ENCODE measurements at places on chromosomes 1 and 21.

- DNase-seq: no peak
These were observed 117.8 kb downstream of the SLC35F3 start for GRCh38 chr1:234022302-234022701.

GRCh38 chr1:100347009-100347966 lies 5.0 kb upstream of the CDC14A start:
- DNase-seq: no peak

DNA sequence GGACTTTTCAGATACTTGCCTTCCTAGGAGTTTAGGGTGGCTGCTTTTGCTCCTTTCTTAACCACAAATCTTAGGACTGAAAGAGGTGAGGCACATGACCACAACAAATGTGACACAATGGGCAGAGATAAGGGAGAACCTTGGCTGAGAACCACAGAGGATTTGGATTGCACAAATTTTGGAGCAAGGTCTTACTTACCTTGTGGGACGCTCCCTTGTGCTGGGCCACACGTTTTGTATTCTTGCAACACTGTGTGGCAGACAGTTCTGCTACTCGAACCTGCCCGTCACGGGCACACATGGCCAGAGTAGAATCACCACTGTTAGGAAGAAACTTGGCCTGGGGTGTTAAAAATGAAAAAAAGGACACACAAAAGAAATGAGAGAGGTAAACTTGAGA lies 23.9 kb downstream of the DCAF8 start:
- DNase-seq: no peak

GRCh38 chr1:117339866-117340700 lies 27.2 kb upstream of the MAN1A2 start:
- DNase-seq: peak; percentile 40

- DNase-seq: no peak
These were observed 112.1 kb downstream of the CENPF start for GRCh38 chr1:214715126-214715525.

DNA sequence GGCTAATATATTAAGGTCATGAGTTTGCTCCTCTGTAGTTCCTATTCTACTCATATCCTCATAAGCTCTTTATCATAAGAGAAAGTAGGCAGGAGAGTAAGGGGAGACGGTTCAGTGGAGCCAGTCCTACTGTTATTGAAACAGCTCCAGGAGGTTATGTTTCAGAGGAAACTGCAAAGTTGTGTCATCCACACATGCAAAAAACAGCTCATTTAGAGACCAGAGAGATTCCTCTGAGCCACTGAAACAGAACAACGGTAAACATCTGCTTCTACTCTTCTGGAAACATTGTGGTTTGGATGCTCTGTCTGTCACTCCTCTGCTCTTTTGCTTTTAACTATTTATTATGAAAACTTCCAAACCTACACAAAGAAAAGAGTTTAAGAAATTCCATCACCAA lies 66.3 kb upstream of the PPP2R5A start:
- DNase-seq: peak; percentile 37

GRCh38 chr1:209877087-209877764 lies 49.5 kb downstream of the UTP25 start:
- no peak for DNase-seq

DNA sequence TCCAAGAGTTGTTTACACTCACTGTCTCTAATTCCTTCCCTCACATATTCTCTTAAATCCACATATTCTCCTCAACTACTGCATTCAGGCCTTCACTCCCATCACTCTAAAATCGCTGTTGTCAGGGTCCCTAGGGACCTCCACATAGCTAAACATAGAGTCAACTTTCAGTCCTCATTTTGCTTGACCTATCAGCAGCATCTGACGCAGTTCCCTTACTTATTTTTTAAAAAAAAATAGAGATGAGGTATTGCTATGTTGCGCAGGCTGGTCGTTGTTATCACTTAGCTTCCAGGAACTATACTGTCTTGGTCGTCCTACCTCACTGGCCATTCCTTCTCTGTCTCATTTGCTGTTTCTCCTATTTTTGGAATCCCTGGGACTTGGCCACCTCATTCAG lies 11.7 kb upstream of the PLEKHO1 start:
- DNase-seq: no peak

DNA sequence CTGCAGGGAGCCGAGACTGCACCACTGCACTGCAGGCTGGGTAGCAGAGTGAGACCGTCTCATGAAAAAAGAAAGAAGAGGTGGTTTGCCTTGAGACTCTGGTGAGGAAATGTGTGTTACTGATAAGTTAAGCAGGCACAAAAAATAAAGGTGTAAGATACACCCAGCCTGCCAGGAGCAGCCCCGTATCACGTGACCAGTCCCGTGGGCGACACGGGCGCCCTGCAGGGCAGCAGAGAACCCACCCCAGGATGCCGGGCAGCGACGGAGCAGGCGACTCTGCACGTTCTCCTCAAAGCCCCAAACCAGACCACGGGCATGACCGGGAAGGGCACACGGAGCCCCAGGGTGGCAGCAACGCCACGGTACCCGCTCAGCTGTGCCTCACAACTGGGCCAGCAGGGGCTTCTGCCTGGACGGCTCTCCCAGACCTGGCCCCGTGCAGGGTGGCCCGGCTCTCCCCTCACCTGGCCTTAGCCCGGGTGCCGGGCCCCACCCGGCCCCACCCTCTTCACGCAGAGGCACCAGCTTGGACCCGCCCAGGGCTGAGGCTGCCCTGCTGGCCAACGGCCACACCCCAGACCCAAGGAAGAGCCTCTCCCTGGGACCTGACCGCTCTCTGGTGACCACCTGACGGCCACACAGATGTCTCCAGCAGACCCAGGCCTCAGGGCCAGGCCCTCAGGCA lies 8.1 kb upstream of the TNFRSF4 start:
- DNase-seq: no peak

GRCh38 chr1:103783944-103784377 lies 34.3 kb downstream of the AMY1C start:
- DNase-seq: no peak

- no peak for DNase-seq
These were observed 91.9 kb downstream of the CSMD2 start for GRCh38 chr1:34073028-34073695.

DNA sequence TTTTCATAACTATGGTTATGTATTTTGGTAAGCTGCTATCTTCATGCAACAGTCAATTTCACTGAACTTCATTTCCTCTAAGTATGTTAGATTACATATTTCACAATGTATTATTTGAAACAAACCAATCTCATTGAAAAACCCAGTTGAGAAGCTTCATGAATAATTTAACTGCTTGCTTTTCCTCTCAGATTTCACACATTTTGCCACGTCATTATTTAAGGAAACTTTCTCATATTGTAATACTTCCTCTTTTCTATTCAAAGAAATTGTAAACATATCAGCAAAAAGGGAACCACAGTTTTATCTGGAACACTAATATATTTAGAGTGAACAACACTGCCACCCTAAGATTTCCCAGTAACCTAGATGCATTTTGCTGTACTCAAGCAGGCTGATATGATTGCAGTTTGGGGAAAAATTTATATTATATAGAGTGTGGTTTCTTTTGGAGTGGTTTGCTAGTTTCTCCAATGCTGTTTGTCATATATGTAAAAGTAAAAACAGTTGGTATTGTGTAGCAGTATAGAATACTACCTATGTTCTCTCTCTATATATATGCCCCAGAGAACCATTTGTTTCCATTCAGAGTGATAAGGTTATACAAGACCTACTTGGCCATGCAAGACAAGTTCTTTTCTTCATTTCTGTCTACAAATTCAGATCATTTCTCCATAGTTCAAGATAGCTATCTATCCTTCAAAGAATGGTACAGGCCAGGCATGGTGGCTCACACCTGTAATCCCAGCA lies 28.4 kb upstream of the AHCTF1 start:
- DNase-seq: no peak

DNA sequence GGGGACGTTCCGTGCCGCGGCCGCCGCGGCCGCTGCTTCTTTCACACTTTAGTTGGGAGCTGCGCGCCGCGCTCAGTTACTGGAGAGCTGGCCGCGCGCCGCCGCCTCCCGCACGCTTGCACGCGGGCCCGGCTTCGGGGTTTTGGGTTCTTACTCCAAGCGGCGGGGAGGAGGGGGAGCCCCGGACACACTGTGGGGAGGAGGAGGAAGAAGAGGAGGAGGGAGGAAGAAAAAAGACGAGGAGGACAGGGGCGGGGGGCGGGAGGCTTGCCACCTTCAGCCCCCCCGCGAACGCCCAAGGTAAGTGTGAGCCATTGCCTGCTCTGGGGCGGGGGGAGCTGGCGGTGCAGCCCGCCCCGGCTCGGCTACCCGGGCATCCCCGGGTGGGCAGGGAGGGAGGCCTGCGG lies 243 bp downstream of the C1orf21 start:
- DNase-seq: no peak

DNA sequence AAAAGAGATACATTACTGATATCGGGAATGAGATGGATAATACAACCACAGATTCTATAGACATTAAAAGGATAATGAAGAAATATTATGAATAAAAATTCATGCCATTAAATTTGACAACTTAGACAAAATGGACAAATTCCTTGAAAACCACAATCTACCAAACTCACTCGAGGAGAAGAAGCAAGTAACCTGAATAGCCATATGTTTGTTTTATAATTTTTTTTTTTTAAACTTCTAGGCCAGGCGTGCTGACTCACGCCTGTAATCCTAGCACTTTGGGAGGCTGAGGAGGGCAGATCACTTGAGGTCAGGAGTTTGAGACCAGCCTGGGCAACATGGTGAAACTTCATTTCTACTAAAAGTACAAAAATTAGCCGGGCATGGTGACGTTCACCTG lies 327.9 kb downstream of the VAV3 start:
- no peak for DNase-seq

GRCh38 chr1:11379851-11380250 lies 99.1 kb upstream of the DISP3 start:
- DNase-seq: no peak

- DNase-seq: no peak
These were observed 95.3 kb upstream of the SLC25A33 start for GRCh38 chr1:9443913-9444445.

- peak; percentile 60 for DNase-seq
These were observed 4.7 kb downstream of the DNALI1 start for GRCh38 chr1:37561133-37562132.

DNA sequence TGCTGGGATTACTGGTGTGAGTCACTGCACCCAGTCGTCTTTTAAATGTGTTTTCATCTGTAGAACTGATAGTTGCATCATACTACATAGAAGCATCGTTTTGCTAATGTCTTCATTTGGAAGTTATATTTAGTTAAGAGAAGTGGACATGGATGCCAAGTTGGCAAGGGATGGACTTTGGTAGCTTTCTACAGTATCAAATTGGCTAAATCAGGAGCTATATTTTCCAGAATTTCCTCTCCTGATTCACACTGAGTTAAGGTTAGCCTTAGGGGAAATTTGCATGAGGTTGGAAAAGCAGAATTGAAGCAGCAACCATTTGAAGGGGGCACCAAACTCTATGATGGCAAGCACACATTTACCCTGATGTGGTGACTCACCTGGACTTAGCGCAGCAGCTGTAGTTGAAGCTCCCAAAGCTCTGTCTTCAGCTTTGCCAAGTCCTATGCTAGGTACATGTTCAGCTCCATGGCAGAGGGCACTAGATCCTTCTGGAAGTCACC lies 43.9 kb downstream of the DUSP10 start:
- no peak for DNase-seq

- no peak for DNase-seq
These were observed 16.9 kb upstream of the PADI2 start for GRCh38 chr1:17136145-17136544.

DNA sequence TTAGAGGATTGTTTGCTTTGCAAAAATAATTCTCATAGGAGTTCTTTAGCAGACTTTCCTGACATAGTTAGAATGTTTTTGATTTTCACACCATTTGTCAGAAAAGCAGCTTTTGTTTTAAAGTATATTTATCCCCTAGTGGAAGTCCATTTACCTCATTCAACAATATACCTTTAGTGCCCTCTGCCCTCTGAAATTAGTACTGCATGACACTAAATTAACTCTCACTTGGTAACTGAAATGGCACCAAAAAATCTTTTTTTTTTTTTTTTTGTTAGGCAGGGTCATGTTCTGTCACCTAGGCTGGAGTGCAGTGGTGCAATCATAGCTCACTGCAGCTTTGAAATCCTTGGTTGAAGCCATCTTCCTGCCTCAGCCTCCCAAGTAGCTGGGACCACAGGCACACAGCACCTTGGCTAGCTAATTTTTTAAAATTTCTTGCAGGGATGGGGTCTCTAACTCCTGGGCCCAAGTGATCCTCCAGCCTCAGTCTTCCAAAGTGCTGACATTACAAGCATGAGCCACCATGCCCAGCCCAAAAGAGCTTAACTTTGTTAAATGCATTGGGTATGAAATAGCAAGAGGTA lies 13.6 kb downstream of the LRRC42 start:
- peak; percentile 53 for DNase-seq

DNA sequence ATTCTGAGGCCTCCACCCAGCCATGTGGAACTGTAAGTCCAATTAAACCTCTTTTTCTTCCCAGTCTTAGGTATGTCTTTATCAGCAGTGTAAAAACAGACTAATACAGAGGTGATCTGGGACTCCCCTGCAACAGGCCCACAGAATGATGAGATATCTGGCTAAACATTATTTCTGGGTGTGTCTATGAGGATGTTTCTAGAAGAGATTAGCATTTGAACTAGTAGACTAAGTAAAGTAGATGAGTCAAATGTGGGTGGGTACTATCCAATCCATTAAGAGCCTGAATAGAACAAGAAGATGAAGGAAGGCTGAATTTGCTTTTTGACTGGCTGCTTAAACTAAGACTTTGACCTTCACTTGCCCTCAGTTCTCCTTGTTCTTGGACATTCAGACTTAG lies 396.5 kb upstream of the LRRC7 start:
- no peak for DNase-seq

- no peak for DNase-seq
These were observed 272.1 kb downstream of the FAM72C start for GRCh38 chr1:143699731-143700130.

DNA sequence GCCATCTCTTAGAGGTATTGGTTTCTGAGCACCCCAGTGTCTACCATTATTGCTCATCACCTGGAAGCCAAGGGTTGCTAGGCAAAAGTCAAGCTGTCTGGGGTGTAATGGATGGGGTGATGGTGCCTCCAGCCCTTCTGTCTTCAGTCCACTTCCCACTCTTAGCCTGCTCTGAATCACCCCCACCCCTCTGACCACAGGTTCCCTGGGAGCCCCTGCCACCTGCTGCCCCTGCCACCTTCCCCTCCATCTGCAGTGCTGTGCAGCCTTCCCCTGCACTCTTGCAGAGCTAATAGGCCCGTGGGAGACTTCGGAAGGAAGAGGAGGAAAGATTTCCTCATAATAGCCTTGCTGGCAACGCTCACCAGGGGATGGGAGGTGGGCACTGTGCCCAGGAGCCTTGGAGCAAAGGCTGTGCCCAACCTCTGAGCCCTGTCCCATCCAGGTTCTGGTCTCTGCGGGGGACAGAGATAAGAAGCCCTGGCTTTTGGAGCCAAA lies 35.5 kb downstream of the CAPN2 start:
- DNase-seq: no peak

GRCh38 chr21:43825242-43825935 lies 36.0 kb downstream of the RRP1 start:
- no peak for DNase-seq

- DNase-seq: no peak
These were observed 81.1 kb downstream of the CACHD1 start for GRCh38 chr1:64550946-64551605.

GRCh38 chr1:202133001-202133400 lies 10.3 kb downstream of the GPR37L1 start:
- no peak for DNase-seq

- no peak for DNase-seq
These were observed 98.5 kb downstream of the ATF6 start for GRCh38 chr1:161864577-161864976.

- no peak for DNase-seq
These were observed 5.1 kb downstream of the LDLRAD1 start for GRCh38 chr1:54012863-54013262.

- no peak for DNase-seq
These were observed 20.1 kb upstream of the DONSON start for GRCh38 chr21:33608559-33608958.

Measured in iPS-NIHi11 (cell line).